Cardiac fibroblast (primary cell): ENCODE measurements at places on chromosomes 4 and X.

GRCh38 chr4:67746797-67747495, 7.2 kb downstream of the GNRHR start:
- DNase-seq: peak; percentile 68

DNA sequence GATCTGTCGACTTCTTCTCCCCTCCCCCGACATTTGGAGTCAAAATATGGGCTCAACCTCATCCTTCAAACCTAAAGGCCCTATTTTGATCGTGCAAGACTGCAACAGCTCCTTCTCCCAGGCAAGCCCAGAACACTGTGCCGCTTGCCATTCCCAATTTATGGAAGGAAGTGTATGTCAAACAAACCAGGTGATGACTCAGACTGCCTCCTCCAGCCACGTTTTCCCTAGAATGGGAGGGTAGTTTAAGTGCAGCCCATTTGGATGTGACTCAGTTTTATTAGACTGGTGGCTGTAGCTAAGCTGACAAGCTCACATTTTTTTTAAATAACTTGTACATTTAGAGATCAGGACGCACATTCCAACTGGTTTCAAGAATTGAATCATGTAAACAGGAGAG, 570.4 kb upstream of the DIPK2B start:
- peak; percentile 94 for DNase-seq

- DNase-seq: peak; percentile 44
Measured at GRCh38 chrX:18833071-18833731, 125.8 kb downstream of the PPEF1 start.

DNA sequence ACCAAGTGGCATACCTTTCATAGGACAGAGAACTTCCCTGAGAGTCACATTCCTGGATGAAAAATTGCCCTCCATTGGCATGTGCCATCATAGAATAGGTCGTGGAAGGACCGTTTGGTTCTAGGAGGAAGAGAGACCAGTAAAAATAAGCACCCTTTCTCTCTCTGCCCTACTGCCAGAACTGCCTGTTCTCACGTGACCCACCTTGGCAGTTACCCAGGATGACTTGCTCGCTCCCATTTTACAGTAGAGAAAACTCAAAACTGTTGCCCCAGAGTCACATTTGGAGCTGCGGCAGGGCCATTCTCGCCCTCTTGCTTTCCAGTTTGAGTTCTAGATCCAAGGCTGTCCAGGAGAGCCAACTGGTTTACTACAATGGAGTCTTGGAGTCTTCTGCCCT, 1.1 kb upstream of the NLGN3 start:
- peak; percentile 46 for DNase-seq

- DNase-seq: no peak
Measured at GRCh38 chr4:79296768-79297428, 29.0 kb downstream of the NAA11 start.

DNA sequence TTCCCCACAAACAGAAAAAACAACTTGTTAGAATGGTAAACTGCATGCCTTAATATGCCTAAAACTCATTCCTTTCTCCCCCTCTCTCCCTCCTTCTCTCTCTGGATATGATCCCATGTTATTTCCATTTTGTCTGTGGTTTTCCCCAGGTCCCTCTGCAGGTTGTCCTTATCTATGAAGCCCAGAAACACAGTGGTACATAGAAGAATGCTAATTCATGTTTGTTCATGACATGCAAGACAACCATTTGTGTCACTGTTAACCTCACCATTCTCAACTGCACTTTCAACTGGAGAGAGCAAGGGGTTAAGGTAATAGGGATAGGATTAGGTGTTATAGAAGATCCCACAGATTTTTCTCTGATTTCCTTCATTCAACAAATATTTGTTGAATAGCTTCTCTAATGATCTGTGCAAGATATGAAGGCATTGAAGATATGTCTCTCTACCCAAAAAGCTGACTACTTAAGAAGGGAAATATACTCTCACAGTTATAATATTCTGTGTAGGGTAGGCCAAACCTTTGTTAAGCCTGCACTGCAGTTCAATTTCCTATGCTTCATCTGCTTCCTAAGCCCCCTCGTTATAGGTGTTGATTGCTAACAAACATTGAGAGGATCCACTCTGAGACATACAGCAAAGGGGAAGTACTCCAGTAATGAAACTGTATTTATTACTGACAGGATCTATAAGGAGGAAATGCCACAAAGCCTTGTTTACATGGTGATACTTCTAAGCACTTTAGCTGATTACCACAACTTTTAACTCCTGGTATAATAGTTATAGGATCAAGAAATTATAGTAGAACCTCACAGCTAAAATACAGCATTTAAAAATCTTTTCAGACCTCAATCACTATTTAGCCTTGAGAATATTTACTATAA, 96.1 kb downstream of the FRYL start:
- DNase-seq: no peak

DNA sequence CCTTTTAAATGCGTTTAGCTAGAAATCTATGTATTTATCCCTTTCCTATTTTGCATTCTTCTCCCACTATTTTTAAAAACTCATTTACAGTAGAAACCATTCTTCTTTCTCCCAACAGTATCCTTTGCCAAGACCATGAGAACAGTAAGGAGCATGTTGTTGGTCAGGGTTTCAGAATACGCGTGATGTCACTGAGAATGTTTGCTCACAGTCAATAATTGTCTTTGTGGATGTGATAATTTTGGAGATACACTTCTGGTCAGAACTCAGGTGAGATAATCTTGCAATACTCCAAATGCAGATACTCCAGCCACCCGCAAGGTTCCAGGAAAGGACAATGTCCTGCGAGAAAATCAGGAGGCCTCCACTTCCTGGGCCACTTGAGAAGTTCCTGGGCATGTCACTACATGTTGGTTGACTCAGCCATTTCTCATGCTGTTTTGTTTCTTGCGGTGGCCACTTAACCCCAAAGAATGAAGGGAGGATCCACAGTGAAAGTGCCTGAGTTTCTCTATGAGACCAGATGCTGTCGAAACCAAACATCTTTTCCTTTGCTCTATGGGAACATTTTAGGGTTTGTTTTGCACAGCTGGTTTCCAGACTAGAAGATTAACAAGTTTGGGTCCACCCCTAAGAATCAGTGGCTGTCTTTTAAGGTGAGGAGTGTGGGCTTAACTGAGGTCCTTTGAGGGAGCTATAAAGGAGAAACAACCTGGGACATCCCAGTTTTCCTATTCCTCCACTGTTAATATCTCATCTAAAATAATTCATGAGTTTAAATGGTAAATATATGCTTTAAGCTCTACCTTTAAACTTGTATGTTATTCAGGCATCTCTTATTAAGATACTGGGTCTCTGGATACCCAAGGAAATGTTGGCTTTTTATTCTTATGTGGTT, 116.0 kb downstream of the SOWAHB start:
- DNase-seq: peak; percentile 99

DNA sequence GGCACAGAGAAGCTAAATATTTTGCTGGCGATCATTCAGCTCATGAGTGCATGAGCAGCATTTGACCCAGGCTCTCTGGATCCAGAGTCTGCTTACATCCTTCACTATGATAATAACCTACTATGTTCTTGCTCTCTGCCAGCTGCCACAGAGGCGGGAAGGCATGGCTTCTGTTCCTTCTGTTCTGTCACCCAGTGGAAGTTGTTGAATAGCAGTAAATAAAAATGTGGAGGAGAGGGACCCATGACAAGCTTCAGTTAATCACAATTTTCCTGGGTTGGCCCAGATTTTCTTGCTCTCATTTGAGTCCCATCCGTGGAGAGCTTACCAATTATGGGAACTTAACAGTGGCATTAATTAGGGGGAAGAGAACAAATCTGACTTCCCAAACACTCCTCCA, 250.1 kb upstream of the NOCT start:
- no peak for DNase-seq

- DNase-seq: peak; percentile 16
Measured at GRCh38 chrX:84340968-84341367, 153.0 kb upstream of the RPS6KA6 start.

DNA sequence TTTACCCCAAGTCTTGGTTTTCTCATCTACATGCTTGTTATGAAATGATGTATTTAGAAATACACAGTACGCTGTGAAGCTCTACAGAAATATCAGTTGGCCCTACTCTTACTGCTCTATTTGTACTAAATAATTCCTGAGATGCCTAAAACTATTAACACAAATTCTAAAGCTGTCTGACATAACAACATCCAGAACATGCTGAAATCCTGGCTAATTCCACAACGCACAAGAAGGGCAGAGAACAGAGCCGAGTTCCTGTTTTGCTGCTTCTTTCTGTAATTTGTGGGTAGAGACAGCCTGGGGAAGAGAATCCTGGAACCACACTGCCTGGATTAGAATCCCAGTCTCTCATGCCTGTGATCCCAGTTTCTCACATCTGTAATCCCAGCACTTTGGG, 59.0 kb downstream of the ZNF827 start:
- peak; percentile 16 for DNase-seq

GRCh38 chr4:2095236-2096072, 36.3 kb downstream of the NAT8L start:
- DNase-seq: no peak

DNA sequence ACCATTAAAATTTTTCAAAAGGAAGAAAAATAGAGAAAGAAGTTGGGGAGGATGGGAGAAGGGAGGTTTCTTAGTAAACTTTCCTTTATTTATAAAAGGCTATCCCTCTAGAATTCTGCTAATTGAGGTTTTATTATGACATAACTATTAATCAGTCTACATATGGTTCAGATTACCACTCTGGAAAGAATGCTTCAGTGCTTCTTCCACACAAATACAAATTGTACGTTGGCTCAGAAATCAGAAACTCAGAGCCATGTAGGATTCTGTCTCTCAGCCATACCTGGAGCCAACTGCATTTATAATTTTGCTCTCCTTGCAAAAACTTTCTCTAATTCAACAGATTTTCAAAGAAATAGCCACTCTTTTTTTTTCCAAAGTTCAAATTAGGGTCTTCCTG, 37.1 kb downstream of the SRPX start:
- DNase-seq: peak; percentile 19

- DNase-seq: peak; percentile 92
Measured at GRCh38 chr4:107740950-107741701, 21.1 kb upstream of the PAPSS1 start.
